ENCODE measurements at places on chromosomes 11 and 22. TPM values are rescaled to one million over a fixed set of nuclear protein-coding genes. Genes with fewer than 3 reads are reported as not detected.

CASP4 gene
- total RNA-seq: not detected

MYO18B gene
- 0.25 TPM for total RNA-seq

OR4X1 gene
- total RNA-seq: not detected

DDIAS gene
- 2.0 TPM for total RNA-seq

SAA4 gene
- total RNA-seq: not detected

PRG3 gene
- total RNA-seq: not detected

SCN2B gene
- total RNA-seq: 0.39 TPM

GRCh38 chr11:57764972-57765371 lies 3.4 kb downstream of the CTNND1 start:
- no peak for DNase-seq

DNA sequence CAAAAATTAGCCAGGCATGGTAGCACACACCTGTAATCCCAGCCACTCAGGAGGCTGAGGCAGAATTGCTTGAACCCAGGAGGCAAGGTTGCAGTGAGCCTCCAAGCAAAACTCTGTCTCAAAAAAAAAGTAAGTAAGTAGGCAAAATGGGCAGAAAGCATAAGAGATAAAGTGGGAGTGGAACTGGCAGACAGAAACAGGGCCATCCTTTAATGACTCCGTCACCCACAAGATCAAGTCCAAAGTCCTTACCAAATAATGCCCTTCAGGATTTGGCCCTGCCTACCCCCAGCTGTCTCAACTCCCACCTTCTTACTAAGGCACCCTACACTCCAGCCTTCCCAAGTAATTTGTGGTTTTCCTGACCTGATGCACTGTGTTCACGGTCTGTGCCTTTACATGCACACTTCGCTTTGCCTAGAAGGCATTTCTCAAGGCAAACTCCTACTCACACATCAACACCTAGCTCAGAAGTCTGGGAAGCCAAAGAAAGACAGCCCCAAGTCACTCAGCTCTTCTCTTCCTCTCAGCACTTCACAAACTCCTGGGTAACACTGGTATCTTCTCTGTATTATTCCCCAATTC lies 6.1 kb downstream of the MAPK1 start:
- DNase-seq: no peak

GRCh38 chr11:16016468-16016829 lies 339.9 kb downstream of the SOX6 start:
- DNase-seq: no peak

DNA sequence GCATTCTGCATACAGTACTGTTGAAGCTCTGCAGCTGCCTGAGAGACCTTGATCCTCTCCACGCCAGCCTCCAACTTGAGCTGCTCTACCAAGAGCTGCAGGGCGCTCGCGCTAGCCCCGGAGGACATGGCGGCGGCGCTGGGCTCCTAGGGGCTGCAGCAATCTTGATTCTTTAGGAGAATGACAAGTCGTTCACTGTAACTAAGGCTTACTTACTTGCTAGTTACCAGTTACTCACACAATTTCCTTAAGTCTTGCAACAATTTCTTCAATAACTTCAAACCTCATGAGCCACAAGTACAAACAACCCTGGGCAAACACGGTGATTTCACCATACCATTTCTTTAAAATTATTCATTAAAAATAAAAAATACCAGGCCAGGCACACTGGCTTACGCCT lies 21.9 kb downstream of the SBF2 start:
- no peak for DNase-seq

- DNase-seq: peak; percentile 35
Measured at GRCh38 chr11:131463649-131464425, 93.4 kb downstream of the NTM start.

- peak; percentile 86 for DNase-seq
Measured at GRCh38 chr11:85663753-85664614, 945 bp downstream of the CREBZF start.

GRCh38 chr11:72758304-72758689 lies 6.1 kb upstream of the ARAP1 start:
- DNase-seq: no peak

DNA sequence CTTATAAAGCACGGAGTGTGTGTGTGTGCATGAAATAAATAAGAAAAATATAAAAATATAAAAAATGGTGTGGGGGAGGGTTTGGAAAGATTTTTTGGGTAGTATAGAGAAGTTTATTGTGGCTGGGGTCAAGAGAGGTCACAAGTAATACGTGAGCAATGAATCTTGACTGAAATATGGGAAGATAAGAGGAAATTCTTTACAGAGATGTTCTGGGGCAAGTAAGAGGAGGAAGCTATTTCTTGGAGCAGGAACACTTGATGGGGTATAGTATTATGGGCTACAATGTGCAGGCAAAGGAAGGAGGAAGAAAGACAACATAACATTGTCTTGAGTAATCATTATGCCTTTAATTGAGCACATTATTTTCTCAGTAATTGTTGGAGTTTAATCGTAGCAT lies 2.1 kb downstream of the HBD start:
- DNase-seq: no peak

- no peak for DNase-seq
Measured at GRCh38 chr11:67593565-67593905, 9.9 kb downstream of the GSTP1 start.

GRCh38 chr11:65071907-65072630 lies 11.8 kb downstream of the CDCA5 start:
- DNase-seq: no peak

DNA sequence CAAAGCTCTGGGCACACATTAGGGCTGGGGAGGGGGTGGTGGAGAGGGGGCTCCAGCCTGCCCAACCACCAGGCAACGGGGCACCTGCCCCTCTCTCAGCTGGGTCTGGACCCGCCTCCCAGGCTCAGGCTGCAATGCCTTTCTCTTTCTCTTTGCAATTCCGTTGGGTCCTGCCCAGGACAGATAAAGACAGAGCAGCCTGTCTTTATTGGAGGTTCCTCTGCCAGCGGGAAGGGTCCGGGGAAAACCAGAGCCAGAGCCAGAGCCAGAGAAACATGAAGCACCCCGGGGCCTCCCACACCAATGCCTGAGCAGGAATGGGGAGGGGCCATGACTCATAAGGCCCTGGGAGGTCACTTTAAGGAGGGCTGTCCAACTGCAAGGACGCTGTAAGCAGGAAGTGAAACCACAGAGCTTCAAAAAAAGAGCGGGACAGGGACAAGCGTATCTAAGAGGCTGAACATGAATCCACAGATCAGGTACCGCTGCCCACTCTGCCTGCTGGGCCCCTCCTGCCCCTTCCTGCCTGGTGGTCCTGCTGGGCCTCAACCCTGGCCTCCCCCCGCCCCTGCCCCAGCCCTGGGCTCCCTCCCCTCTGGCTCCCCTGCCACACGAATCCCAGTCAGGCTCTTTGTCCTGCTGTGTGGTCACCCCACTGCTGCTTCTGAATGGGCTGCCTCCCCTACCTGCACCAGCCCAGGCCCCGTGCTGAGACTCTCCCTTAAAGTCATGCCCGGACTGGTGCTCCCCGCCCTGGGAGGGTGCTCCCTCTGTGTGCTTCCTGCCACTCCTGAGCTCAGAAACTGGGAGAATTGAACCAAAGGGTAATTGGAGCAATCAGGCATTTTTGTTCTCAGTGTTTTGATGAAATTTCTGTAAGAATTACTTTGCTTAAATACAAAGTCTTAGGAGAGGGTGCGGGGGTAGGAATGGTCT lies at the start of gene APOBEC3B:
Gene APOBEC3B, plus strand, starts transcription at position 356 of the 936 bp plus-strand sequence. Its CDS starts 107 bp downstream, at position 463.
- no peak for DNase-seq

GRCh38 chr11:17395978-17396377 lies 7.5 kb upstream of the KCNJ11 start:
- DNase-seq: no peak

GRCh38 chr11:97794876-97795275 lies 1225.9 kb upstream of the CNTN5 start:
- DNase-seq: no peak

GRCh38 chr11:79383874-79384273 lies 57.0 kb downstream of the TENM4 start:
- DNase-seq: no peak

GRCh38 chr22:23212061-23213021 lies 32.0 kb downstream of the BCR start:
- no peak for DNase-seq

- DNase-seq: no peak
Measured at GRCh38 chr11:27622541-27623300, 77.5 kb downstream of the BDNF start.

DNA sequence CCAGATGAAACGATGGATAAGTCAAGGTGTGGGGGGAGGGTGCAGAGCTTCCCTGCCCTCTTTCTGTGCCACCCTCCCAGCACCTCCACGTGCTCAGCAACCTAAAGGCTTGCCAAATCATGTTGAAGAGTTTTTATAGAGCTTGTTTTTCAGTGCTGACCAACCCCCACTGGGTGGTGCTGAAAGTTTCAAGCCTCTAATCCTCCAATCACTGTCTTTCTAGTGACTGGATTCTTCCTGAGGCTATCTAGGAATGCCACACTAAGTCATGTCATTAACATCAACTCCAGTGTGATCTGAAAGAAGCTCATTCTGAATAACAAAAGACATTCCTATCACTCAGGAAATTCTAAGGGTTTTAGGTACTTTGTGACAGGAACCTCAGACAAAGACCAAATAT lies 382.6 kb downstream of the DYNC2H1 start:
- no peak for DNase-seq

DNA sequence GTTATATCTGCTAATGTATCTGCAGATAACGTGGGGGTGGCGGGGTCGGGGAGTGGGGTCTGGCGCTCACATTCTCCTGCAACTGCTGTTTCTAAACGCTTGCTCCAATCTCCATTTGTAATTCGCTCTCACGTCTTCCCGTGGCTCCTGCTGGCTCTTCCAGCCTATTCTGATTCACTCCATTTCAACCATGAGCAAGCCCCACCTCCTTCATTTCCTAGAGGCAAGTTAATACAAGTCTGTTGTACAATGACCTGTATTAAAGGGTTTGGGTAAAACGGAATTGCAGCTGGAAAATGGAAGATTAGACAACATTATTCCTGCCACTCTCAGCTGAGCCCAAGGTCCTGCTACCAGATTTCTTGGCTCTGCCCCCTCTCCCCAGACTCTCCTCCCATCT lies 132.3 kb downstream of the CSNK2A3 start:
- no peak for DNase-seq

DNA sequence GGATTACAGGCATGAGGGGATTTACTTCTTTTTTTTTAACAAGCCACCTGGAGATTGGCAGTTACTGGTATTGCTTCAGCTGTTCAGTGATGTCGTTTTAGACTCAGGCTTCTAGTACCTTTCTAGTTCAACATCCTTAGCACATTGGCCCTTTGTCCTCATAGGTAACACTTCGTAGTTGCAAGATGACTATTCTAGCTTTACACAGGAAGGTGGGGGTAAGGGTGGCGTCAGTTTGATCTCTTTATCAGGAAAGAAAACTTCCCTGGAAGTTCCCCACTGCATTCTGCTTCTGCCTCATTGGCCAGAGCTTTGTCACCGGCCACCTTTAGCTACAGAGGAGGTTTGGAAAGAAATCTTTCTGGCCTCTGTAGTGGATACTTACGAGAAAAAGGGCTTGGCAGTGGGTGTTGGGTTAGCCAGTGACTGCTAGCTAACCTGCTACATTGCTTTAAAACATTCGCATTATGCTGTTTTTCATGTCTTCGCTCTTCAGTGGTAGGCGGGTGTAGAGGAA lies 40.7 kb downstream of the SFI1 start:
- no peak for DNase-seq

- peak; percentile 39 for DNase-seq
Measured at GRCh38 chr11:68840661-68841653, 759 bp downstream of the CPT1A start.

DNA sequence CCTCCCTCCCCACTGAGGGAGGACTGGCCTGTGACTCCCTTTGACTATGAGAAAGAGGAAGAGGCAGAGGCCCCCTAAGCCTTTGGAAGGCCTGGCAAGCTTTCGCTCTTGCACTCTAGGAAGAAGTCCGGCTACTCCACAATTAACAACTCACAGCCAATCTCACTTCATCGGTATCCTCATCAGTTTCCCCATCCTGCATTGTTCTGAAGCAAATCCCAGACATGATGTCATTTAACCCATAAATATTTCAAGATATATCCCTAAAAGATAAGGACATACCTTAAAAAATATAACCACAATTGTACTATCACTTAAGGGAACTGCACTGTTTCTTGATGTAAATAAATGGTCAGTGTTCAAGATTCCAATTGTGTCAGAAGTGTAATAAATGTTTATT lies 63.1 kb downstream of the CWC15 start:
- no peak for DNase-seq
